Cardiac septum (tissue), 1 donor: ENCODE measurements at places on chromosomes 7 and 10. TPM values are rescaled to one million over a fixed set of nuclear protein-coding genes. Genes with fewer than 3 reads are reported as not detected.

The EXOSC1 gene
- total RNA-seq: 15.8 TPM

The CPSF4 gene
- 15.0 TPM for total RNA-seq

The NCF1 gene
- total RNA-seq: 4.0 TPM

The PLEKHS1 gene
- not detected for total RNA-seq

The GPR26 gene
- not detected for total RNA-seq

The NEURL1 gene
- total RNA-seq: 0.54 TPM

The OR13A1 gene
- not detected for total RNA-seq

The FAS gene
- total RNA-seq: 5.1 TPM

The CYP3A4 gene
- not detected for total RNA-seq

The WNT2 gene
- 0.70 TPM for total RNA-seq

The MACROH2A2 gene
- 15.3 TPM for total RNA-seq

The IGF2BP3 gene
- total RNA-seq: 0.16 TPM

The TMEM236 gene
- total RNA-seq: 0.54 TPM

The CLEC2L gene
- not detected for total RNA-seq

The PON1 gene
- not detected for total RNA-seq

The SERPINE1 gene
- 27.2 TPM for total RNA-seq

The RBP3 gene
- not detected for total RNA-seq
